ENCODE measurements at places on chromosomes 4 and X.

- DNase-seq: no peak
These were observed 23.0 kb downstream of the GABRA3 start for GRCh38 chrX:152428120-152428519.

GRCh38 chrX:153598541-153599191 lies at the start of gene CCNQ:
CCNQ (minus strand) TSS chrX:153599139; CDS start chrX:153599073, 66 bp downstream.
- no peak for DNase-seq

DNA sequence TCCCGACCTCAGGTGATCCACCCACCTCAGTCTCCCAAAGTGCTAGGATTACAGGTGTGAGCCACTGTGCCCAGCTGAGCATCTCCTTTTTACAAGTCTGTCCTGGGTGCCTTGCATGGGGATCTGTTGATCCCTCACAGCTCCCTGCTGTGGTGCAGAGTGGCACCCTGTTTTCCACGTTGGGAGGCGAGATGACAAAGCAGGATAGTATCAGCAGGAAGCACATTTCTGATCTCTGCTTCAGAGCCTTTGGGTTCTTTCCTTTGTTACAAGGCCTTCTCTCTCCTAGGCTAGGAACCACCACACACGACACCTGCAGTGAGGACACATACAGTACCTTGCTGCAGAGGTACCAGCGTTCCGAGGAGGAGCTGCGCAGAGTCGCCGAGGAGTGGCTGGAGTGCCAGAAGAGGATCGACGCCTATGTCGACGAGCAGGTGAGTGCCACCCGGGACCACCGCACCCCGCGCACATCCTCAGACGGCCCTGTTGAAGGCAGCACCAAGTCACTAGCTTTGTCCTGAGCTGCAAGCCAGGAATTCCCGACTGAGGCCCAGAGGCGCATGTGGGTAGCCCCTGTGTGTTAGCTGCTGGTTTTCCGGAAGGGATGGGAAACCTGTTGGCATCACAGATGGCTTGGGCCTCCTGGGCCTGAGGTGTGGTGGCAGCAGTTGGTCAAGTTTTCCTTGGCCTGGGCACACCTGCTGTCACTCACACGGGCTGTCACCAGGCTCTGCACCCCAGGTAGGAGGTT lies 109.6 kb downstream of the TNIP2 start:
- no peak for DNase-seq

DNA sequence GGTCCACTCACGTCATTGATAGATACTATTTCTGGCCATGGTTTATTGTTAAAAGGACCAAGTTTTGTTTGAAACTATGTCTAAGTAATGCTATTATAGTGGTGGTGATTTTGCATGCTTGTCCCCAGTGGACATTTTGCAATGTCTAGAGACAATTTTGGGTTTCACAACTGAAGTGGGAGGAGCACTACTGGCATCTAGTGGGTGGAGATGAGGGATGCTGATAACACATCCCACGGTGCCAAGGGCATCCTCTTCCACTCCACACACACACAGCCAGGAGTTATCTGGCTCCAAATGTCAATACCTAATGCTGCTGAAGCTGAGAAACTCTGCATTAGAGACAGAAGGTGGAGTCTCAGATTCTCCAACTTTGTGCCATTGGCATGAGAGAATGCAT lies 131.2 kb downstream of the FRMPD4 start:
- no peak for DNase-seq

GRCh38 chr4:134518574-134519217 lies 317.1 kb upstream of the PABPC4L start:
- DNase-seq: no peak

DNA sequence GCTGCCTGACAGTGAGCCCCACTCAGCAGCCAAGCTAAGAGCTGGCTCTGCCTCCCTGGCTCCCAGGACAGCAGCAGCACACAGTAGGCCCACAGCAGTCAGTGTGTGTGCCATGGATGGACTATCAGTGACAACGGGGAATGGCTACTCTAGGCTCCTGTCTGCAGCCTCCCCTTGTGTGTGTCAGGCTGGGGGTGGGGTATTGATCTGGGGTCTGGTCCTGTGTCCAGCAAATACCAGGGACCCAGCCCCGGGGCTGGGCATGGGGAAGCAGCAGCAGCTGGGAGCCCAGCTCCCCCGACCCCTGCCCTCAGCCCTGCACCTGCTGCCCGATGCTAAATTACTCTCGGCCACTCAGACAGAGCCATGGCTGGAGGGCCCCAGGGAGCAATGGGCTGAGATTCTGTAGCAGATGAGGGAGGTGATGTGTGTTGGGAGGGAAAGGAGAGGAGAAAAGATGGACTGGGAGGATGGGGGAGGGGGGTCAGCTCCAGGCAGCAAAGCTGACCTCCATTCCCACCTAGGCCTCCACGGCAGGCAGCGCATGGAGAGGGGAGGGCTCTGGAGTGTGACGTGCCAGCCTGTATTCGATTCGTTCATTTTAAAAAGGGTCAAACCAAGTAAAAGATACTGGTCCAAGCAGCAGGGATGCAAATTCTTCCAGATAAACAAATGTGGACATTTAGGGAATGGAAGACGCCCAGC lies 61.3 kb upstream of the CRMP1 start:
- DNase-seq: no peak

GRCh38 chrX:20350596-20350995 lies 83.9 kb upstream of the RPS6KA3 start:
- no peak for DNase-seq

DNA sequence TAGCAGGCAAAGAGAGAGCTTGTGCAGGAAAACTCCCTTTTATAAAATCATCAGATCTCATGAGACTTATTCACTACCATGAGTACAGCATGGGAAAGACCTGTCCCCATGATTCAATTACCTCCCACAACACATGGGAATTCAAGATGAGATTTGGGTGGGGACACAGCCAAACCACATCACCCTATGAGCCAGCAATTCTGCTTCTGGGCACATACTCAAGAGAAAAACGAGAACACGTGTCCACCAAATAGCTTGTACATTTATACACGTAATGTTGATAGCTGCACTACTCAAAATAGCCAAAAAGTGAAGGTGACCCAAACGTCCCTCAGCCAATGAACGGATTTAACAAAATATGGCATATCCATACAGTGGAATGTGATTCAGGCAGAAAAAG lies 94.5 kb upstream of the DHRSX start:
- no peak for DNase-seq

DNA sequence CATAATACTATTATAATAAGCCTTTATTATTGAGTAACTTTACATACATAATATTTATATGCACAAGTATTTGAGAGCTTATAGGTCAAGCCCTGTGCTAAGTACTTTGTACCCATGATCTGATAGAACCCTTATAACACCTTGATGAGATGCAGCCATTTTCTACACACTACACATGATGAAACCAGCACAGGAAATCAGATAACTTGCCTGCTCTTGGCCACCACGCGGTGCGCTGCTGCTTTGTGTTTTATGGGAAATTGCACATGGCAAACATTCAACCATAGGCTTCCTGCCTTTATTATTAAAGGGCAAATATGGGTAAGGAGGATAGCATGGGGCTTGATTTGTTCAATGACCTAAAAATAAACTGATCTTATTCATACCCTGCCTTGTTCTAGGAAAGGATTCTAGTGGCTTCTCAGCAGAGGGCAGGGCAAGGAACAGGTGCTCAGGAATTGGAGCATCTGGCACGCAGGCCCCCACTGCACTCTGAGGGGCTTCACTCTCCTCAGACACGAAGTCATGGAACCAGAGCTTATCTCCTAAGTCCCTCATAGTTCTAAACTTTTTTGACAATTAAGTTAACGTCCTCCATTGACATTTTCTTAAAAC lies 31.6 kb upstream of the NAP1L5 start:
- DNase-seq: no peak

DNA sequence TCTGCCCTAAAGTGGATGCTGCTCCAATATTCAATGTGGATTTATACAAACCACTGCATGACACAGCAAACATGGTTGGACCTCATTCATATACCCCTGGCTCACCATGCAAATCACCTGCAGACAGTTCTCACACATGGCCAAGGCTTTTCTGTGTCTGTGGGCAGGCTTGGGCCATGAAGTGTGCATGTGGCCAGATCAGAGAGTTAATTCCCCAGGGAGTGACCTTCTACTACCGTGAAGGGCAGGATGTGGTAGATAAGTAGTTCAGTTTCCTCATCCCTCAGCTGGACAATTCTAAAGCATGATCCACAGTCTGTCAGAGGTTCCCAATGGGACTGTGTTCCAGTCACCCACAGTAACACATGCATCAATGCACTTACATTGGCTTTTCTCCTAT lies 24.6 kb upstream of the BCLAF3 start:
- DNase-seq: no peak

DNA sequence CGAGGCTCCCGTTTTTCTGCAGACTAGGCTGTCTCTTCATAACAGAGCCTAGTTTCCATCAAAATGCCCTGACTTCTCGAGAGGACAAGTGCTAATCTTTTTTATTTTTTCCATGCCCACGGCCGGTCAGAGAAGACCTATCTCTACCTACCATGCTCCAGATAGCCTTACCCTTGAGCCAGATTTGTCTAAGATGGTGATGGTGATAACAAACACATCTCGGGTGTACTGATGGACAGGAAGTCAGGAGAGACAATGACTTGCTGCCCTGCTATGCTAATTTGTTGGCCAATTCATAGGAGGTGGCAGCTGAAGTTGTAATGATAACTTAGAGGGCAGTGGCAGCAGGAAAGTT lies 42.2 kb upstream of the NKRF start:
- no peak for DNase-seq

DNA sequence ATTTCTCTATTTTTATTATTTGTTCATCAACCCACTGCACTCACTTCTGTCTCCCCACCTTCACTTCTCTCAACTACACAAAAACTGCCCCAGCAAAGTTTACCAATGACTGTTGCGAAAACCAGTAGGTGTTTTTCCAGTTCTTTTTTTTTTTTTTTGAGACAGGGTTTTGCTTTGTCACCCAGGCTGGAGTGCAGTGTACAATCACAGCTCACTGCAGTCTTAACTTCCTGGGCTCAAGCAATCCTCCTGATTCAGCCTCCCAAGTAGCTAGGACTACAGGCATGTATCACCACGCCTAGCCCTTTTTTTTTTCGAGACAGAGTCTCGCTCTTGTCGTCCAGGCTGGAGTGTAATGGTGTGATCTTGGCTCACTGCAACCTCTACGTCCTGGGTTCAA lies 24.1 kb upstream of the HPRT1 start:
- DNase-seq: no peak

- peak; percentile 63 for DNase-seq
These were observed 11.7 kb downstream of the COQ2 start for GRCh38 chr4:83272900-83273299.

GRCh38 chr4:147943159-147943638 lies 211.3 kb downstream of the ARHGAP10 start:
- peak; percentile 60 for DNase-seq

DNA sequence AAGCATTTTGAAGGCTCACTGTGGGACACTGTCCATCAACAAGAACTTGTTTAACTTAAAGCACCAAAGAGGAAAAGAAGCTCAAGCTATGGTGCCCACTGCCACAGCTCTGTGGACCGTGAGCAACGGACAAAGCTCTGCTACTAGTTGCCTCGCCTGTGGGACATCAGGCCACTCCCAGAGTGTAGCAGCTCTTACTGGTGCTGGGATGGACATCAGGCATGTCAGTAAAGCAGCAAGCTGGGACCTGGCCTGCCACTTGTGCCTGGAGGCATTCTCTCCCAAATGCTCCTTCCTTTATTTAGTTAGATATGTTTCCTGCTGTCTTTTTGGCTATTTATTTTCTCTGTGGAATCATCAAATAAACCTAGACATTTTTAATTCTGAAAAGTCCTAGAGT lies 46.7 kb downstream of the TMEM154 start:
- DNase-seq: no peak
